T-helper 17 cell (primary cell): ENCODE measurements at places on chromosomes 11 and 22.

- no peak overlapping the region for H3K4me3 ChIP-seq
- H3K27ac ChIP-seq, result no peak overlapping the region
- no peaks in the 10 kb centered on the region for H3K36me3 ChIP-seq
- no peaks in the 10 kb centered on the region for H3K27me3 ChIP-seq
- DNase-seq, result no peak
- no peaks in the 10 kb centered on the region for H3K4me1 ChIP-seq
Measured at GRCh38 chr11:71384561-71384960, 63.6 kb downstream of the DHCR7 start.

- no peaks in the 10 kb centered on the region for H3K4me1 ChIP-seq
- H3K4me3 ChIP-seq, result no peak overlapping the region
- H3K27ac ChIP-seq, result no peak overlapping the region
- no peaks in the 10 kb centered on the region for H3K27me3 ChIP-seq
Measured at GRCh38 chr11:40315122-40315521, 1144.3 kb downstream of the LRRC4C start.

- peak overlapping the region; percentile 34 for H3K4me3 ChIP-seq
- peaks cover 86% of the 10 kb centered on the region for H3K4me1 ChIP-seq
- H3K27ac ChIP-seq, result peak overlapping the region; percentile 95
Measured at GRCh38 chr11:118004543-118005223, 18.5 kb downstream of the IL10RA start.

DNA sequence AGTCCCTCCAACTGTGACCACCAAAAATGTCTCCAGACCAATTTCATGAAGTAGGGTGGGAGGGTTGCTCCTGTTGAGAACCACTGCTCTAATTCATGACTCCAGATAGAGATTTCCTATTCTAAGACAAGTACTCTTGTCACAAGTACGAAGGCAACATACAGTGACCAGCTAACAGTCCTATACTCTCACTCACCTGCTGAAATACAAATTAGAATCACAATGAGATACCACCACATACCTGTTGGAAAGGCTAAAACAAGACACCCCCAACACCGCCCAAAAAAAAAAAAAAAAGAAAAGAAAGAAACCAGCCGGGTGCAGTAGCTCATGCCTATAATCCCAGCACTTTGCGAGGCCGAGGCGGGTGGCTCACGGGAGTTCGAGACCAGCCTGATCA lies 310.5 kb downstream of the SWAP70 start:
- H3K36me3 ChIP-seq, result no peaks in the 10 kb centered on the region
- peaks cover 2% of the 10 kb centered on the region for H3K4me1 ChIP-seq
- no peak for DNase-seq
- H3K27ac ChIP-seq, result no peak overlapping the region
- no peaks in the 10 kb centered on the region for H3K27me3 ChIP-seq
- H3K4me3 ChIP-seq, result no peak overlapping the region

GRCh38 chr22:27170491-27170890 lies 513.1 kb downstream of the MIAT start:
- H3K4me3 ChIP-seq, result no peak overlapping the region
- H3K36me3 ChIP-seq, result no peaks in the 10 kb centered on the region
- no peak overlapping the region for H3K27ac ChIP-seq
- H3K4me1 ChIP-seq, result no peaks in the 10 kb centered on the region
- peaks cover 19% of the 10 kb centered on the region for H3K27me3 ChIP-seq

DNA sequence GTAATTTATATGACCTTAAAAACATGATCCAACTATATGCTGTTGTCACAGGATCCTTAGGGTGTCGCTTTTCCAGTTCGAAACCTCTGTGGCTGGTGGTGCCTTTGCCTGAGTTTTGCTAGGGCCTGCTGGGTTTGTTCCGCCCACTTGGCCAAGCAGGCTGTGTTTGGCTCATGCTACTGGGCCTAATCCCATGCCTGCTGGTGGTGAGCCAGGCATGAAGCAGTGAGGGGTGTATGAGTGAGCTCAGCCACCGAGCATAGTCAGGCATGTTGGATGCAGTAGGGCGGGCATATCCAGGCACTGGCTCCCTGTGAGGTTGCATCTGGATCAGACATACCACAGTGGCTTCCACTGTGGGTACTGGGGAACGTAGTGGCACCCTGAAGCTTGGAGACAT lies 16.3 kb downstream of the NPAT start:
- DNase-seq, result no peak
- no peaks in the 10 kb centered on the region for H3K27me3 ChIP-seq
- H3K4me3 ChIP-seq, result no peak overlapping the region
- peaks cover 11% of the 10 kb centered on the region for H3K36me3 ChIP-seq
- H3K4me1 ChIP-seq, result peaks cover 24% of the 10 kb centered on the region

- no peaks in the 10 kb centered on the region for H3K36me3 ChIP-seq
- H3K27ac ChIP-seq, result no peak overlapping the region
- H3K27me3 ChIP-seq, result no peaks in the 10 kb centered on the region
- DNase-seq, result no peak
- no peak overlapping the region for H3K4me3 ChIP-seq
- H3K4me1 ChIP-seq, result peaks cover 30% of the 10 kb centered on the region
Measured at GRCh38 chr11:75820645-75821044, 5.6 kb downstream of the UVRAG start.

DNA sequence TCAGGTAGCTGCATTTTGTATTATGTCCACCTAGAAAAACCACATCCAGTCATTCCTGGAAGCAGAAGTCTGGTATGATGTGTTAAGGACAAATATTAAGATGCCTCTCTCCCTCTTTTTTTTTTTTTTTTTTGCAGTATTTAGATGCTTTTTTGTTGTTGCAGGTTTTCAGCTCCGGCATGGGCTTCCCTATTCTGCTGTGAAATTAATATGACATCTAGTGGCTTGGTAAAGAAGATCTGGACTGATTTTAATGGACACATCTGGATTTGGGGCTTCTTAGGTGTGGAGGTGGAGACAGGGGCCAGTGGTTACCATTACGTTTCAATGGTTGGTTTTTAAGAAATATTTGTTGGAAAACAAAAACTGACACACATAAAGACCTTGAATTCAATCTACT lies 47.5 kb upstream of the RASSF10 start:
- peaks cover 2% of the 10 kb centered on the region for H3K4me1 ChIP-seq
- peaks cover 2% of the 10 kb centered on the region for H3K36me3 ChIP-seq
- H3K4me3 ChIP-seq, result no peak overlapping the region
- DNase-seq, result no peak
- no peak overlapping the region for H3K27ac ChIP-seq
- H3K27me3 ChIP-seq, result peaks cover 51% of the 10 kb centered on the region

DNA sequence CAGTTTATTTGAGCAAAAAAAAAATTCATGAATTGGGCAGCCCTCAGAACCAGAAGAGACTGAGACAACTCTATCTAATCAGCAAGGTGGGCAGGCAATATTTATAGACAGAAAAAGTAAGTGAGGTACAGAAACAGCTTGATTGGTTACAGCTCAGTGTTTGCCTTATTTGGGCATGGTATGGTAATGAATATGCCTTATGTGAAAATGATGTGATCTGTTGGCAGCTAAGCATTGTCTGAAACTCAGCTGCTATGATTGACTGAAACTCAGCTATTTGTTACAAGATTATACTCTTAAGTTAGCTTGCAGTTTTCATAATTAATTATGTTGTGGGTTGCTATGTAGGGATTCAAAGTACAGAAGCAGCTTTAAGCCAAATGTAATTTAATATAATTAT lies 127.6 kb downstream of the CNTN5 start:
- DNase-seq, result no peak
- H3K4me3 ChIP-seq, result no peak overlapping the region
- no peaks in the 10 kb centered on the region for H3K36me3 ChIP-seq
- H3K27me3 ChIP-seq, result no peaks in the 10 kb centered on the region
- no peak overlapping the region for H3K27ac ChIP-seq
- H3K4me1 ChIP-seq, result no peaks in the 10 kb centered on the region

DNA sequence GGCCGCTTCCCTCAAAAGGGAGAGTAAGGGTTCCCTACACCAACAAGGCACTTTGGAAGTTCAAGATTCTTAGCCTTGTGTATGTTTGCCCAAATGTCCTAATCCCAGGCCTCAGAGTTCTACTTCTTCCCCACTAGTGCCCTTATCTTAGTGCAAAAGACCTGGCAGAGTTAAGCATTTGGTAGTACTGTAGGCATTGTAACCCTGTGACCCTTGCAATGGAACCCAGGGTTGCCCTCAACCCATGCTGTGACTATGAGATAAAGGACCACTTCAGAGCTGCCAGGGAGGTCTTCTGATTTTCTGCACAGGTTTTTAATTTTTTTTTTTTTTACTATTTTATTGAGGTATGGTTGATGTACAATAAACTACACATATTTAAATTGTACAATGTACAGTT lies 65.1 kb downstream of the C11orf65 start:
- H3K27me3 ChIP-seq, result no peaks in the 10 kb centered on the region
- DNase-seq, result no peak
- H3K36me3 ChIP-seq, result peaks cover 2% of the 10 kb centered on the region
- H3K27ac ChIP-seq, result peak overlapping the region; percentile 30
- H3K4me1 ChIP-seq, result no peaks in the 10 kb centered on the region
